Epithelial cell of proximal tubule (primary cell): ENCODE measurements at places on chromosomes 1 and 21. TPM values are rescaled to one million over a fixed set of nuclear protein-coding genes. Genes with fewer than 3 reads are reported as not detected.

Gene LCE1D
- not detected in 2 replicates for total RNA-seq

Gene MROH7
- not detected in 2 replicates for total RNA-seq

Gene DNALI1
- total RNA-seq = 3.5 and 16.4 TPM in 2 replicates

Gene TMEM69
- 43.8 and 54.5 TPM in 2 replicates for total RNA-seq

Gene C4BPA
- not detected in 2 replicates for total RNA-seq
